SIG-M5 (cell line): ENCODE measurements at places on chromosomes 5 and 9.

GRCh38 chr5:172004824-172005237 lies 1.6 kb downstream of the FBXW11 start:
- no peak for DNase-seq

GRCh38 chr9:130756455-130757152 lies 63.0 kb downstream of the EXOSC2 start:
- no peak for DNase-seq

DNA sequence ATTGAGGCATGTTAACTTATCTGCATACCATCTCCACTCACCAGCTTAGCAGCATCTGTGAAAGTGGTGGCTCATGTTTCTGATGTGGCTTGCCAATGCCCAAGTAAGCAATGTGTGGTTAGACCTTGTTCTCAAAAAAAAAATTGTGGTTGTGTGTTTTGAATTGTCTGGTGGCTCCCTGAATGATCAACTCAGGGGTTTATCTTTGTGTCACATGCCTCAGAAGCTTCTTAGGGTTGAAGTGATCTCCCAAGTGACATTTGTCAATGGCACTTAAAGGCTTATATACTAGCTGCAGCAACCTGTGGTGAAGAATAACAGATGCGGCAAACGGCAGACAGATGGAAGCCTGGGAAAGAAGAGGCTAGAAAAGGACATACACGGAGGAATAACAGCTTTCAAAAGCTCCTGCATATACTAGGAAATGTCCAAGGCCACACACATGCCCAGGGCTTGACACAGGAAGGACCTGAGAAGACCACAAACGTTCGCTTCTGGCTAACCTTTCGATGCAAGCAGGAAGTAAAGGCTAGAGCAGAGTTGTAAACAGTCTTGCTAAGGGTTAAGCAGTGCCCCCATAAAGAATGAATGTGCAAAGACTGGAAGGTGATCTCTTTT lies 42.2 kb upstream of the FSD1L start:
- DNase-seq, result no peak

DNA sequence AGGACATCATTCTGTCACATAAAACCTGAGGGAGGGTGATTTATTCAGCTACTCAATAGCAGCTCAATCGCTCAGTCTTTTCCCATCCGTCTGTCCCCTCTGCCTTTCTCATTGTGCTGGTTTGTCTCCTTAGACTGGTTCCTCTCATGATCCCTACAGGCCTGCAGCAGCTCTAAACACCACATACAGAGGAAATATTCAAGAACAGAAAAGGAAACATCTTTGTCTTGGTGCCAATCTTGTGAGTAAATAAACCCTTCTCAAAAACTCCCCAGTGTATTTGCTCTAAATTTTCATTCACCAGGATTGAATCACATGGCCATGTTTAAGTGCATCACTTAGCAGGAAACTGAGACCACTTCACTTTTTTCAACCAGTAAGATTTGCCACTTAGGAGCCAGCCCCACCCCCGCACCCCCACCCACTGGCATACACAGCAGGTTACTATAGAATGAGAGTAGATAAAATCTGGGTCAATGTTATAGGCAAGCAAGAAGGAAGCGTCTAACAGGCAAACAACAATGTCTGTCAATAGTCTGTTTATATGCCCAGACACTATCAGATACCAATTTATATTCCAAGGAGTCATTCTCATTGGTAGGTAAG lies 895.5 kb upstream of the DMAC1 start:
- no peak for DNase-seq

GRCh38 chr9:16257604-16258003 lies 612.9 kb downstream of the BNC2 start:
- no peak for DNase-seq

DNA sequence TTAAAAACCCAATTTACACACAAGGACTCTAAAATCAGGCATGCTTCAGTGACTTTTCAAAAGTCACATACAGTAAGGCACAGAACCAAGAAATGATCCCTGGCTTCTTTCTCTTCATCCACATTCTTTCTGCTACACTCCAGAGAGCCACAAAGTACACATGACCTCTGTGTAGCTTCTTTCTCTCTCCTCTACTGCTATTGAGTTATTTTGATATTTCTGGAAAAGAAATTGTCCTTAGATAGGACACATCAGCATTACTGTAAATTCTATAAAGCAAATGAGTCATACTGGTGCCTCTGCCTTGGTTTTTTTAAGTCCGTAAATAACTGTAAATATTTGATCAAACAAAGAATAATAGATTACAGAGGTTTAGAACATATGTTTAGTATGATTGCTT lies 96.3 kb downstream of the KIAA0825 start:
- DNase-seq, result no peak

GRCh38 chr5:1097381-1097987 lies 14.4 kb downstream of the SLC12A7 start:
- no peak for DNase-seq

- DNase-seq, result no peak
Measured at GRCh38 chr5:72353046-72353445, 32.9 kb downstream of the PTCD2 start.
